Sciatic nerve (tissue), 2 donors: ENCODE measurements at places on chromosomes 4 and X. TPM values are rescaled to one million over a fixed set of nuclear protein-coding genes. Genes with fewer than 3 reads are reported as not detected.

Gene ZNF711
- 3.6 TPM for total RNA-seq

Gene UPF3B
- total RNA-seq, result 11.0 TPM

Gene ADH1B
- 710 TPM for total RNA-seq

Gene JCHAIN
- total RNA-seq, result 13.3 TPM

Gene CT45A5
- not detected for total RNA-seq

Gene MAP9
- 15.2 TPM for total RNA-seq

Gene TBC1D9
- 27.2 TPM for total RNA-seq

Gene SSX1
- not detected for total RNA-seq

Gene TDO2
- not detected for total RNA-seq

Gene SPIN2A
- 2.1 TPM for total RNA-seq

Gene PASD1
- not detected for total RNA-seq

Gene CLDN34
- not detected for total RNA-seq
